ENCODE measurements at places on chromosomes 3 and 15. TPM values are rescaled to one million over a fixed set of nuclear protein-coding genes. Genes with fewer than 3 reads are reported as not detected.

- no peak for ATAC-seq
Measured at GRCh38 chr3:127050733-127051132, 67.8 kb downstream of the PLXNA1 start.

DNA sequence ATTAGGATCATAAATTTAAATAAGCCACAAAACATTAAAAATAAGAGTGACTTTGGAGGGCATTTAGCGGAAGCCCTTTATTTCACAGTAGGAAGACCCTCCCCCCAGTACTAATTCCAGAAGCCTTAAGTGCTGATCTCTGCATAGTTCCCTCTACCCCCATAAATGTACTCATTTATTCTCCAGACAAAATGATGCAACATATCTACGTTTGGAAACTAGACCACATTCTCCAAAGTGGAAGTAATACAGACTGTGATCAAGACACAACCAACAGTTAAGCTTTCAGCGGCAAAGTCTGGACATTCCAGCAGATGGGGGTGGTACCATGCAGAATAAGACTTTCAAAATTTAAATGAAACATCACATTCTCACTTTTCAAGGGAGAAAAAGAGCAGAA is 44.8 kb upstream of the RPS17 start:
- ATAC-seq: no peak

DNA sequence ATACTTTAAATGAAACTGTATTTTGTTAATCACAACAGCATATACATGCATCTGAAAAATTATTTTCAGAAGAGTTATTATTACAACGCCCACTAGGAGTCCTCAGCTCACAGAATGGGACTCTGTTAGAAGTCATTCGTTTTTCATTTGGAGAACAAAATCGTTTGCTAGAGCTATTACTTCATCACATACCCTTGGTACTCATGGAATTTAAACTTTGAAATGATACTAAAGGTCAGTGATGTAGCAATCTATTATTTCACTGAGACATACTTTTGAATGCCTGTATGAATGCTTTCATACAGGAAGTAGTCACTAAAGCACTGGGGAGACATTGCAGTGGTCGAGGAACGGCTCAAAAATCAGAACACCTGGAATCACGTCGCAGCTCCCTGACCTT is 198.1 kb downstream of the MBNL1 start:
- peak; percentile 54 for ATAC-seq

Gene MKRN3
- total RNA-seq: 2.5 TPM

GRCh38 chr15:87604857-87605446 is 651.6 kb downstream of the NTRK3 start:
- ATAC-seq: no peak

DNA sequence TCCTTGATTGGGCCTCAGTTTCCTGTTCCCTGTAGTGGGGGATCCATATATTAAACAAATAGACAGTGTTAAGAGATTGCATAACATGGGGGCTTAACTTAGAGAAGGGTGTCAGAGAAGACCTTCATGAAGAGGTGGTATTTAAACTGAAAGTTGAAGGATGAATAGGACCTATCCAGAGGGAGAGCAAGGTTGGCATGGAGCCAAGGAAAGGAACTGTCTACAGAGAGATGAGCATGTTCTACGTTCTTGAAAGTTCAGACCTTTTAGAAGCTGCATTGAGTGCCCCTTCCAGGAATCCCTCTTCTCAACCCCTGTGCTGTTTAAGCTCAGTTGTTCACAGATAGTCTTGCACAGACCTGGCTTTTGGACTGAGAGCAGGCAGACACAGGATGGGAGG is 2.4 kb downstream of the HTD2 start:
- no peak for ATAC-seq

DNA sequence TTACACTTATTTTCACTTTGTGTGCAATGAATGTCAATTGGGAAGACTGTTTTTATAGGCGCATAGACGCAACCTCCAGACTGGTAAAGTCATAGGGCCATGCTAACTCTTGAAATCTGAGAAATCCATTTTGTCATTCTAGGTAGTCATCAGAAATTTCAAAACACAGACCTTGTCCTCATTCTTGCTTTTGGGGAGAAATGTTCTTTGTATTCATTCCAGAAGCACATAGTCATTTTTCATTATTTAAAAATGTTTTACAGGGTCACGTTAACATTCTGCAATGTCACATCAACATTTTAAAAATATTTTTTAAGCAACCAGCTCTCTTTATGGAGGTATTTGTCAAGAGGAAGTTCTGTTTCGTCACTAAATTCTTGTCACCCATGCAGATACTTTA is 898.4 kb downstream of the PDCD6IP start:
- no peak for ATAC-seq

- no peak for ATAC-seq
Measured at GRCh38 chr15:58283302-58283701, 145.1 kb downstream of the AQP9 start.

Gene C2CD4A
- 0.44 TPM for total RNA-seq

DNA sequence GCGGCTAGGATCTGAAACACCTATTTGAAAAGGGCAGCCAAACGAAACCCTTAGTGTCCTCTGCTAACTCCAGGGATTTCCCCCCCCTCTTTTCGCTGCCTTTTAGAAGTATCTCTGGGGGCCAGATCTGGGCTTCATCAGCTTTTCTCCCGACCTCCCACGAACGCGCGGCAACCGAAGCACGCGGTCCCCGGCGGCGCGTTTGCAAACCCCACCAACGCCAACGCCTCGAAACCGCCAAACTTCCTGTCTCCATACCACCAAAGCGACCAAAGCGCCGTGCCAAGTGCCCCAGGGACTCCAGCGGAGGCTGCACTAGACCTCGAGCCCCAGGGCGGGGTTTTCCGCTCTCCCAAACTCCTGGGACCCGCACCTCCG is 155.8 kb upstream of the FRMD4B start:
- ATAC-seq: peak; percentile 24

GRCh38 chr3:70471464-70472342 is 159.3 kb upstream of the MDFIC2 start:
- ATAC-seq: no peak

DNA sequence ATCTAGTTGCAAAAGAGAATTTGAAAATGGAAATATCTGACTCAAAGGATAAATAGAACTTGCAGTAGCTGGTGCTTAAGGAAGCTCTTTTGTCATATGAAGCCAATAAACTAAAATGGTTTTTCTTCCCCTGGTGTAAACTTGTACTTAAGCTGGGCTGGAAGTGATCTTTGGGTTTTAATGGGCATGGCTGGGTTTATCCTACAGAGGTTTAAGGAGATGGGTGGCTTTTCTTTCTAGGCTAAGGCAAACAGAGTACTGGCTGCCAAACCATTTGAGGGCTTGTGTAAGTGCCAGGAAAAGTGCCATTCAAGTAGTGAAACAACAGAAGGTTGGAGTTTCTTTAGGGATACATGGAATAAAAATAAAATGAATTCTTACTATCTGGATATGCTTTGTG is 12.1 kb upstream of the UTS2B start:
- ATAC-seq: no peak

Gene RTP3
- not detected for total RNA-seq

Gene STXBP5L
- total RNA-seq: not detected

Data from esophagus mucosa (tissue), 1 donor.